ENCODE measurements at places on chromosomes 2 and 18.

- no peak for DNase-seq
Observed at GRCh38 chr2:20614201-20615067, 36.5 kb downstream of the HS1BP3 start.

GRCh38 chr2:195639959-195640358 is 17.1 kb upstream of the SLC39A10 start:
- no peak for DNase-seq

DNA sequence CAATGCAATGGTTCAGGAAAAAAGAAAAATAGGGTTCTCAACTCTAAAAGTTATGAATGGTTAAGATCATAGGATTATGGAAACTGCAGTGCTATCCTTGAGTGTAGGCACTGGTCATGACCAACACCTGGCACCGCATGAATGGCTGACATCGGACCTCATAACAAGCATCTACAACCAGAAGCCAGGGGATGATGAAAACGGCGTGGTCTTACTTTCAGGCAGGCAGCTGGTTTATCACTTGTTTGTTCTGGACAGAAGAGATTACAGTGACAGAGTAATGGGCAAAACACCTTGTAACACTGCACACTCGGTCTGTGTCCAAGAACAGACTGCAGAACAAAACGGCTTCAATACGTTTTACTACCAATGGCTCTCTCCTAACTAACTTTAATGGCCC is 132.8 kb downstream of the STK39 start:
- no peak for DNase-seq

GRCh38 chr2:191728750-191729624 is 51.1 kb downstream of the NABP1 start:
- peak; percentile 31 for DNase-seq

GRCh38 chr18:68520406-68521075 is 194.4 kb downstream of the TMX3 start:
- no peak for DNase-seq

DNA sequence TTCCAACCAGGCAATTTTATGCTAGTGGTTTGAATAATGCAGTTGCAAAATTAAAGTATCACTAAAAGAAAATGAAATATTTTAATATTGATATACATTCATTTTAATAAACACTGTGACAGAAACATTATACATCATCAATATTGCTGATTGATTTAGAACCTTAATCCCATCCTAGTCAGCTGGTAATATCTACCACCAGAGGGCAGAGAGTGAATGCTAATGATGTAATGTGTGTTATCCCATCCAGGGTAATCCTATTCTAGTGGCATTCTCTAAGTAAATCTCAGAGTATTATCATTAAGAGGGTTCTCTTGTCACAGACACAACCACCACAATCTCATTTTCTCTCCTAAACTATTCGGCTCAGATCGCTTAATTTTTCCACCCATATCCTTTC is 477.4 kb downstream of the CPS1 start:
- DNase-seq = no peak

DNA sequence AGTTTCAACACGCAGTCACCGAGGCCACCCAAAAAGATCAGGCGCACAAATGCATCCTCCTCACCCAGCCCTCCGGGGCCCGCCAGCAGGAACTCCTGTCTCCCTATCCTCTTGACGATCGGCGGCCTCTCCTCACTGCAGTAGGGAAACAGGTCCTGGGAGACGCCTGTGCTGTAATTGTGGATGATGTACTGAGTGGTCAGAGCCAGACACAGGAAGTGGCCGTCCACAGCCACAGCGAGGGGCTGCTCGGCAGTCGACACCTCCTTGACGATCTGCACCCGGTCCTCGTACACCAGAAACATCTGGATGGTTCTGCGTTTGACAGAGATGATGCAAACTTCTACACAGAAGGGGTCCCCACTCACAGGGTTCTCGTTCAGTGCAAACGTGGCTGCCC is 22.0 kb downstream of the TGFBRAP1 start:
- no peak for DNase-seq

- no peak for DNase-seq
Observed at GRCh38 chr2:96449637-96450036, 55.5 kb downstream of the NEURL3 start.
